Ovary (tissue), 10 donors: ENCODE measurements at places on chromosomes 3 and 15. TPM values are rescaled to one million over a fixed set of nuclear protein-coding genes. Genes with fewer than 3 reads are reported as not detected.

GRCh38 chr3:98259707-98260106 is 4.3 kb upstream of the OR5H6 start:
- no peaks in the 10 kb centered on the region for H3K4me1 ChIP-seq
- H3K4me3 ChIP-seq: no peak overlapping the region
- no peaks in the 10 kb centered on the region for H3K36me3 ChIP-seq
- no peak for DNase-seq
- H3K27me3 ChIP-seq: no peaks in the 10 kb centered on the region

- H3K27me3 ChIP-seq: no peaks in the 10 kb centered on the region
- no peaks in the 10 kb centered on the region for H3K36me3 ChIP-seq
- no peak for DNase-seq
- no peak overlapping the region for H3K27ac ChIP-seq
Measured at GRCh38 chr3:171274222-171274621, 186.0 kb downstream of the TNIK start.

GRCh38 chr3:38030126-38031021 is 932 bp upstream of the PLCD1 start:
- peak overlapping the region; percentile 76 for H3K27ac ChIP-seq
- peaks cover 8% of the 10 kb centered on the region for H3K4me1 ChIP-seq
- peak; percentile 51 for DNase-seq

DNA sequence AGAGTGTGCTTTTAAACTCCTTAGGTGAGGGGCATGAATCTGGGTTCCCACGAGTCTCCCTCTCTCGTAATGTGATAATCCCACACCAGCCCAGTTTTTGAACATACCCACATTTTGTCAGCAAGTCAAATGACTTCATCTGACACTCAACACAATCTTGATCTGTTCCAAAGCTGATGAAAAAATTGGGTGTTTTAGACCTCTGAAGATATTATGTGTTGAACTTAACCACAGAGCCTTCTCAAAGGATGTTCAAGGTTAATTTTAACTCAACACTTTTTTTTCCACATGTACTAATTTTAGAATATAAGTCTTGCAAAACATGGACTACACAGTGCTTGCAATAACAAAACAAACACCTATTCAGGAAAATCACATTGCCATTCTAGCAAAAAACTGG is 123.1 kb downstream of the TGFBR2 start:
- H3K4me3 ChIP-seq: no peak overlapping the region
- no peaks in the 10 kb centered on the region for H3K27me3 ChIP-seq
- H3K4me1 ChIP-seq: no peaks in the 10 kb centered on the region
- DNase-seq: no peak

Gene ECE2
- not detected for total RNA-seq

Gene COL7A1
- 7.1 TPM for total RNA-seq

Gene MAGI1
- total RNA-seq: 8.7 TPM

Gene NAALADL2
- 21.8 TPM for total RNA-seq

Gene TIMP4
- total RNA-seq: 1.1 TPM
